ENCODE measurements at places on chromosomes 7 and 10. TPM values are rescaled to one million over a fixed set of nuclear protein-coding genes. Genes with fewer than 3 reads are reported as not detected.

The CALML5 gene
- polyA plus RNA-seq: not detected

The FAM200A gene
- polyA plus RNA-seq: 6.2 TPM

The TRIM73 gene
- polyA plus RNA-seq: 1.3 TPM

- no peak overlapping the region for H3K27ac ChIP-seq
- no peaks in the 10 kb centered on the region for H3K36me3 ChIP-seq
- H3K4me3 ChIP-seq: no peak overlapping the region
- H3K4me1 ChIP-seq: peaks cover 48% of the 10 kb centered on the region
- no peak for DNase-seq
These were observed 9.6 kb upstream of the GDF2 start for GRCh38 chr10:47312663-47312995.

GRCh38 chr7:125136755-125137532, 207.3 kb upstream of the POT1 start:
- H3K4me1 ChIP-seq: no peaks in the 10 kb centered on the region
- no peak overlapping the region for H3K27ac ChIP-seq

GRCh38 chr7:605661-606450, 86.2 kb upstream of the PDGFA start:
- no peaks in the 10 kb centered on the region for H3K4me1 ChIP-seq
- H3K27me3 ChIP-seq: no peaks in the 10 kb centered on the region

The OR2A12 gene
- not detected for polyA plus RNA-seq

GRCh38 chr10:27108165-27108564, 7.9 kb upstream of the ANKRD26 start:
- H3K27ac ChIP-seq: no peak overlapping the region
- peaks cover 55% of the 10 kb centered on the region for H3K36me3 ChIP-seq
- no peaks in the 10 kb centered on the region for H3K4me1 ChIP-seq
- H3K27me3 ChIP-seq: no peaks in the 10 kb centered on the region
- no peak overlapping the region for H3K4me3 ChIP-seq

DNA sequence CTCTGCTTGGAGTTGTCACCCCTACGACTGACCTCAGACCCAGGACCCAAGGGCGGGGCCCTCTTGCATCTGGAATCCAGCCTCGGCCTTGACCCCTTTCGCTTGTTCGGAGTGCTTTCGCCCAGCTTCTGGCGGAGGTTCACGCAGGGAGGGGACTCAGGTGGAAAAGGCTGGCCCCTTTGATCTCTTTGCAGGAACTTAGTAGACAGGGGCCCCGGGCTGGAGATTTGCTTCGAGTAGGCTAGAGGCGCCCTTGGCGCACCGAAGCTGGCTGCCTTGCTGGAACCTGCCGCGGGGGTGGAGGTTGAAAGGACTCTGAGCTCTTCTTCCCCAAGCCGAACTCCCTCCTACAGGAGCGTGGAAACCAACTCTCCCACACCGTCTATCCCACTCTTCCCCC, 255.1 kb downstream of the OTUD1 start:
- H3K4me3 ChIP-seq: no peak overlapping the region
- H3K27me3 ChIP-seq: peaks cover 34% of the 10 kb centered on the region
- no peaks in the 10 kb centered on the region for H3K36me3 ChIP-seq

The CAMK1D gene
- polyA plus RNA-seq: 4.1 TPM

The PAPSS2 gene
- polyA plus RNA-seq: 55.0 TPM

DNA sequence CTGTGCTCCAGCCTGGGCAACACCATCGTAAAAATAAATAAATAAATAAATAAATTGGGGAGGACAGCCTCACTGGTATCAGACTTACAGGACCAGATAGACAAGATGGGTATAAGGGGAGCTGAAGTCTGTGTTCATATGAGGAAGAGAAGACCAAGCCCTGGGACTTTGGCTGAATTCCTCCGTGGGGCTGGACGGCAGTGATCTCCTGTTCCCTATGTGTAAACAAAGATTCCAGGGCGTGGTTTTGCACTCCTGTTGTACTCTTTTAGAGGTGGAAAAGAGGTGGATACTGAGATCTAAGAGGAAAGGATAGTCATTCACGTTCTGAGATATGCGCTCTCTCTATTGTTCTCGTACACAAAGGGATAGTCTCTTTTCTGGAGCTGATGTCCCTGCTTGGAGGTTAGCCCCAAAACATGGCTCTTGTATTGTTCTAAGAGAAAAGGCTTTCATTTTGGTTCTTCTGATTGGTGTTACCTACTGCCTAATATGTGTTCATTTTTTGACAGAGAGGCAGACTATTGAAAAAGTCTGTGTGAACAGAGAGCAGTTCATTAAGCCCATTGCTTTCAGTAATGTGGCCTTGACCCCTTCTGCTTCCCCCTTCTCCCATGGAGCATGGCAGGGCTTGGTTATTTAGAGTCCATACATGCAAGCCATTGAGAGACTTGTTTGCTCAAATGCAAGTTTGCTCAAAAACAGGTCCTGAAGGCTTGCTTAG, 12.3 kb downstream of the KCTD7 start:
- H3K36me3 ChIP-seq: peaks cover 69% of the 10 kb centered on the region
- no peak overlapping the region for H3K4me3 ChIP-seq
- no peak overlapping the region for H3K27ac ChIP-seq
- no peak for DNase-seq
- no peaks in the 10 kb centered on the region for H3K4me1 ChIP-seq

DNA sequence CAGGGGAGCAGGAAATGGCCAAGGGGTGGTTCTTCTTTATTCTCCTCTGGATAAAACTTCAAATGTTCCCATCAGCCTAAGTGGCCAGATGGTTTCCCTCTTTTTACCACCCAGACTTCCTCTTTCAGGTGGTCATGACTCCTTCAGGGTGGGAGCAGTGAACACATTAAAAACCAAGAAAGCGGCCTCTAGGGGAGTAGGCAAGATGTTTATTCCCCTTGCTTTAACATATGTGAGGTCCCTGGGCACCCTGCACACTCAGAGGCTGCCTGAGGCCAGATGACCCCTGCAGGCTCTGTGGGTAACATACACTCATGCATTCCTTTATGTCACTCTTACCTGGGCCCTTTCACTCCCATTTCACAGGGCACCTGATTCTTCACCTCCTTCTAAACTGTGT, 357.4 kb downstream of the ABCA13 start:
- DNase-seq: no peak
- H3K27ac ChIP-seq: no peak overlapping the region
- no peaks in the 10 kb centered on the region for H3K36me3 ChIP-seq
- no peaks in the 10 kb centered on the region for H3K4me1 ChIP-seq
- H3K27me3 ChIP-seq: no peaks in the 10 kb centered on the region
- no peak overlapping the region for H3K4me3 ChIP-seq
